ENCODE measurements at places on chromosomes 13 and 19.

- DNase-seq, result no peak
Observed at GRCh38 chr13:110784704-110785103, 71.2 kb downstream of the ING1 start.

DNA sequence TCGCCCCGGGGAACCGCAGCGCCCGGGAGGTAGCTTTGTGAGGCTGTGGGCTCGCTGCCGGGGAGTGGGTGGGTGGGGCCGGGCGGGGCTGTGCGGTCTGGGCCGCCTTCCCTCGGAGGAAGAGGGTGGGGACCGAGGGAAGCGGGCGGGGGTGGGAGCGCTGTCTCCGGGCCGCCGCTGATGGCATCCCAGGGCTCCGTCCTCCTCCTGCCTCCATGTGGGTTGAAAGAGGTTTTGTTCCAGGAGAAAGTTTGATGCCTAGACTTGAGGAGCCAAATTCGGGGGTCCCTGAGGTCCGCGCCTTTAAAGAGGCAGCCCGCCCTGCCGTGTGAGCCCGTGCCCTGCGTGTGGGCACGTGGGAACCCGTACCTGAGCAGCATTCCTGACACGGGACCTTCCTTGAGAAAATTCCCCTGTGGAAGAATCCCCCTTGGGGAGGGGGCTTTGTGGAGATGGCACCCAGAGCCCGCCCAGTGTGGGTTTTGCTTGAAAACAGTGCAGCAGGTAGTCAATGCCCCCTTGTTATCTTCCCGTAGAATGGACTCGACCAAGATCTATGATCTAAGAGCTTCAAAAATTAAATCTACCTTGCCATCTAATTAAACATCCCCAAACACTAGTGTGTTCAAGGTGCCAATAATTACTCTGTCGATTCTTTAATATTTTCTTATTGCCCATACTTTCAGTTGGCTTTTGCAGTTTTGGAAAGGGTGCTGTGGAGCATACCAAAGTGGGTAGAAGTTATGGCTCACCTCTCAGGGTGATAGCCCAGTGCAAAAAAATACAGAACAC lies 107.8 kb downstream of the RXFP2 start:
- peak; percentile 35 for DNase-seq

GRCh38 chr13:110246530-110246929 lies 60.4 kb downstream of the COL4A1 start:
- no peak for DNase-seq

DNA sequence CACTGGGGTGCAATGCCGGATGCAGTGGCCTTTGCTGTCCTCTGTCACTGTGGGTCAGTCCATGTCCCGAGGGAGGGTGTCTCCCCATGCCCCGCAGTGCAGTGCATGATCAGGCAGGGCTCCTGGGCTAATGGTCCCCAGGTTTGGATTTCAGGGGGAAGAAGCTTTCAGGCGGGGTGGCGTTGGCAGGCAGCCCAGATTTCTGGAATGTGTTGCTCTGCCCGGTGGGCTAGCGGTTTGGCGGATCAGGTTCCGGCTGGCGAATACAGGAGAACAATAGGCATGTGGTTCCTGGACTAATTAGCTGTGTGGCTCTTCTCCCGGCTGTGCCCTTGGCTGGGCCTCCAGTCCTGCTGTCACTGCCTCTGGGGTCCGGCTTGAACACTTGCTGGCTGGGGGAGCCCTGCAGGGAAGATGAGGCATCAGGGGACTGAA lies 141.3 kb downstream of the FGF9 start:
- peak; percentile 60 for DNase-seq

DNA sequence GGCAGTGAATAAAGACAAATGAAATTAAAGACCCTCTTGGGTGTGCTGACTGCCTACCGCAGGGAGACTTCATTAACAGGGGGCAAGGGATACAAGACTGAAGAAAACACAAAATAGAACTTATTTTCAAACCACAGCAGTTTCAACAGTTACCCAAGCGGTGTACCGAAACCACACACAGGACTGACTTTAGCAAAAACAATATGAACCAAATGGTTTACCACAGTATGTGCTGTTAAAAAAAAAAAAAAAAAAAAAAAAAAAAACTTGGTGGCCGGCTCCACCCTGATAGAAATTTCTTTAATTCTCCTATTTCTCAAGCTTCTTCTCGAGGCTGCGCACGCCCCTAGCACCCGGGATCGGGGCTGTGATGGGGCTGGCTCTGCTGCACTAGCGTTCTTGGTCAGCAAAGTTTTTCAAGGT lies 42.6 kb downstream of the KLF2 start:
- no peak for DNase-seq

GRCh38 chr19:31312677-31313244 lies 36.5 kb downstream of the TSHZ3 start:
- DNase-seq, result no peak

DNA sequence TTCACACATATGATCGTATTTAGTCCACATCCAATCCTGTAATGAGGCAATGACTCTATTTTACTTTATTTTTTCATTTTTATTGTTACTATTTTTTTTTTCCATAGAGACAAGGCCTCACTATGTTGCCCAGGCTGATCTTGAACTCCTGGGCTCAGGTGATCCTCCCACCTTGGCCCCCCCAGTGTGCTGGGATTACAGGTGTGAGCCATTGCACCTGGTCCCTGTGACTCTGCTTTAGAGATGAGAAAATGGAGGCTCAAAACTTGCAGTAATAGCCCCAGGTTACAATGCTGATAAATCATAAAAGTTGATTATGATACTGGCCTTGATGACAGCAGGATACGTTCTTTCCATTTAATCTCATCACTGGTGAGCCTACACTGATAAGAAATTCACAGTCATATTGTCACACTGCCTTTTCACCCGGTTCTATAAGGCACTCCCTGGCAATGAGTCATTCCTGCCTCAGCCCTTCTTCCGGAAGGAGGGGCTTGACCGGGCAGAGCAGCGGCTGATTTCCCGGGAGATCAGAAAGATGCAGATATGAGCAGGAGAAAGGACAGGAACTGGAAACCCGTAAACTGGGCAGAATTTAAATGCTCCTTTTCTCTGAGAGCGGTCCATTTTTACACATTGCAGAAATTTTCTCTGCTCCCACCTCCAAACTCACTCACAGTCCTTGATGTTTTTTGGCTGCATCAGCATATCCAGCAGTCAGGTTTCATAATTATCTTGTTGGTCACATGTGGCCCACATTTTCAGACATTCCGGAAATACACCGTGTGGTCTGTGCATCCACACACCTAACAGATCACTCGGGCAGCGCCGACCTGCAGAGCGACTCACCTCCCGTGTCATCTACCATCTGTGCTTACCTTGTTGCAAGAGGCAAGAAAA lies 616.4 kb downstream of the EFNB2 start:
- no peak for DNase-seq

DNA sequence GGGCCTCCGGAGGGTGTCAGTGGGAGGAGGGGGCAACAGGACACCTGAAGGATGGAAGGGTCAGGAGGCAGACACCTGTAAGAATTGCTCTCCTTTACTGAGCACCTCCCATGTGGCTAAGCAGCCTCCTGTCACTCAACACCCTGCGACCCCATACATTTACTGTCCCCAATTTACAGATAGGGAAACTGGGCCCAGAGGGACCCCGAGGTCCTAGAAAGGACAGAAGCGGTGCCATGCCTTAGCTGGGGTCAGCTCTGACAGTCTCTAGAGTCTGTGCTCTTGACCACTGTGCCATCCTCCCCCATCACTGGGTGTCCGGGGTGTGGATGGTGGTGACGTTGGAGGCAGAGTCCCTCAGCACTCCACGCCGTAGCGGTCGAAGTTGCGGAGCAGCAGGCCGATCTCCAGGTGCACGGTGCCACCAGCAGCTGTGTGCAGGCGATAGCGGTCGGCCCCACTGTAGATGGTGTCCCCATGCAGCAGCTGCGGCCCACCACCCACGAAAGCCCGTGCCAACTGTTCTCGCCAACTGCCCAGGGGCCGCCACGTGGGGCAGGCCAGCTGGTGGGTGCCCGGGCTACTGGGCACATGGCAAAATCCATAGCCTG lies 726 bp upstream of the TGFB1 start:
- DNase-seq, result no peak

DNA sequence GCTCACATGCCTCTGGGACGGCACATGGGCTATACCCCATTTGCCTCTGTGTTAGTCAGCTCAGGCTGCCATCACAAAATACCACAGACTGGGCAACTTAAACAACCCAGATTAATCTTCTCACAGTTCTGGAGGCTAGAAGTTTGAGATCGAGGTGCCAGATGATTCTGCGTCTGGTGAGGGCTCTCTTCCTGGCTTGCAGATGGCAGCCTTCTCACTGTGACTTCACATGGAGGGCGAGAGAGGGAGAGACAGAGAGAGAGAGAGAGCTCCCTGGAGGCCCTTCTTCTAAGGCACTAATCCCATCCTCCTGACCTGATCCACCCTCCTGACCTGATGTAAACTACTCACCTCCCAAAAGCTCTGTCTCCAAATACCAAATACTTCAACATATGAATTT lies 55.0 kb downstream of the GPR12 start:
- DNase-seq, result no peak

GRCh38 chr13:45166858-45167257 lies 34.0 kb downstream of the KCTD4 start:
- no peak for DNase-seq

DNA sequence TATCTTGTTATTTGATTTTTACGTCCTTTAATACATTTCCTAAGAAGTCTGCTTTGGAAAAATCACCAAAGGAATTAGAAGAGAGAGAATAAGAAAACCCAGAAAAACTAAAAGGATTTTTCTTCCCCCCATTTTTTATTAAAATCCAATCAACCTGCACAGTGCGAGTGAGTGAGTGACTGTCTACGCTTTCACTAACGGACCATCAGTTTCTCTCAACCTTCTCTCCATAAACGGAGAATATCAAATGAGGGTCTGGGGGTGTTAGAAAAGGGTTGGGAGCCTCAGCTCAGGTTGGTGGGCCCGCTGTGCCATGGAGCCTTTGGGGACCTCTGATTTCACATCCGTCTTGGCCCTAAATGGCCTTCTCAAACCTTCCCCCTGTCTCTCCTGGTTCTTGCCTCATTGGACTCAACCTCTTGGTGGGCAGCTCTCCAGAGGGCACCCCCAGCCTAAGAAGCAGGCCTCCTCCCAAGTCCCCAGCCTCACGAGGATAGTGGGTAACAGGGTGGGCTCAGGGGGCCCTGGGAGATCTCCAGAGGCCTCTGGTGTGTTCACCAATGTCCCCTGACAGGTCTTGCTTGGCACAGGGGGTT lies 763 bp upstream of the LRP3 start:
- no peak for DNase-seq

DNA sequence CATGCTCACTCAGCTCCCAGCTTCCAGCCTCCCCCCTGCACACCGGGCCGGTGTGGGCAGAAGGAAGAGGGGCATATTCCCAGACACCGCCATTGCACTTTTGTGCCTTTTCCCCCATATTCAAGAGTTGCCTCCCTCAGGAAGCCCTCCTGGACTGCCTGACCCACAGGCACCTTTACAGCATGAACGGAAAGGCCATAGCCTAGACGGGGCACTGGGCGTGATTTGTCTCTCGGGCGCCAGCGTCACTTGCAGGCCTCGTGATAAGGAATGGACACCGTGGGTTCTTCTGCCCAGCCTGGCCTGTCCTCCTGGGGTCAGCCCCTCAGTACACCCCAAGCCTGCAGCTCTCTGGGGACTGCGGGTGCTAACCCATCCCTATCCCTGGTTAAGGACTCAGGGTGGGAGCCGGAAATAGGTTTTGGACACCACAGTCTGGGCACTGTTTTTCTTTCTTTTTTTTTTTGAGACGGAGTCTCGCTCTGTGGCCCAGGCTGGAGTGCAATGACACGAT lies 933 bp upstream of the UQCR11 start:
- no peak for DNase-seq

DNA sequence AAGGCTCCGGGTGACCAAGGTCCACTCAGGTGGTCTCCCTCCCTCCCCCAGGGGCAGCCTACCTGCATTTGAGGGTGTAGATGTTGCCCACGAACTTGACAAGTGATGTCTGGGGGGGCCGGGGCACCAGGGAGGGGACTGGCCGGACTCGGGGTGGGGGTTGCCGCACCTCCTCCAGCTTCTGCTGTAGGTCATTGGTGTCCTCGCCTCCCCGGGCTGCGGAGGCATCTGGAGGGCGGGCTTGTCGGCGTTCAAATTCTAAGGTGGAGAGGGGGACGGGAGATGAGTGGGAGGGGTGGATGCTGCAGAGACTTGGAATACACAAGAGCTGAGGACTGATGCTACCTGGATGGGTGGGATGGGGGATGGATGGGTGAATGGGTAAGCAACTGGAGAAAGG lies 5.3 kb upstream of the AKAP8L start:
- no peak for DNase-seq

- DNase-seq, result peak; percentile 18
Observed at GRCh38 chr13:100240109-100240779, 151.4 kb downstream of the PCCA start.

GRCh38 chr19:3518659-3519058 lies 12.5 kb downstream of the FZR1 start:
- no peak for DNase-seq

- peak; percentile 18 for DNase-seq
Observed at GRCh38 chr19:29878973-29879654, 62.9 kb upstream of the URI1 start.

DNA sequence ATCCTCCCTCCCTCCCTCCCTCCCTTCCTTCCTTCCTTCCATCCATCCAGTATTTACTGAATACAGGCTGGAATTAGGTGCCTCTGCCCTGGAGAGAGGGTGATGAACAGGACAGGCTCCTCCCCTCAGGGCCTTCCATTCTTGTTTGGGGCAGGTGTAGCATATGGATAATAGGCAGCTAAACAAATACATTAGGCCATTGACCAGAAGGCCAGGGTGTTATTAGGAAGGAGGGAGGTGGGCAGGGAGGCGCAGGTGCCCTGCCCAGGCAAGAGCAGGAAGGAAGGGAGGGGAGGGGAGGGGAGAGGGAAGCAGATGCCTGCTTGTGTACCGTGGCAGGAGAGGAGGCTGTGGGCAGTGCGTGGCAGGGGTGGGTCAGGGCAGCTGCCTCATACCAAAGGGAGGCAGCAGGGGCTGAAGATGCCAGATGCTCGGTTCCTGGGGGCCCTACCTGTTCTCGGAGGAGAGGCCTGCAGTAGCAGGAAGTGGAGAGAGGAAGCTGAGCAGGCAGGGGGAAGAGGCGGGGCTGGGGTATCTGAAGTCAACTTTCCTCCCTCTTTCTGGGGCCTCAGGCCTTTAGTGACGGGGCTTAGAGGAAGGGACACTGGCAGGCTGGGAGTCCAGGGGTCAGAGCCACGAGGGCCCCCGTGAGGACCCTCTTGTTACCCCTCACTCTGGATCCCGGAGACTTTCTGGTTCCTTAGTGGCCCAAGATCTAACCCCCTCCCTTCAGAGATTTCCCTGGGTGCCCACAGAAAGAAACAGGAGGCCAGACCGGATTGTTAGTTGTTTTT lies at the start of gene RINL:
Gene RINL, minus strand, starts transcription at position 495 of the 794 bp plus-strand sequence. CDS start 1,533 bp downstream, outside the sequence.
- no peak for DNase-seq

GRCh38 chr13:110470272-110471009 lies 91.1 kb downstream of the RAB20 start:
- no peak for DNase-seq

- peak; percentile 74 for DNase-seq
Observed at GRCh38 chr19:54430306-54431254, 15.3 kb downstream of the TTYH1 start.

GRCh38 chr13:100880166-100880565 lies 205.6 kb upstream of the TMTC4 start:
- no peak for DNase-seq

- no peak for DNase-seq
Observed at GRCh38 chr13:113667771-113668490, 912 bp downstream of the GRK1 start.

- no peak for DNase-seq
Observed at GRCh38 chr13:49314344-49314882, 66.7 kb downstream of the CDADC1 start.

GRCh38 chr19:435707-436412 lies 25.0 kb downstream of the SHC2 start:
- no peak for DNase-seq

- no peak for DNase-seq
Observed at GRCh38 chr19:34273121-34273520, 18.8 kb downstream of the GARRE1 start.
